ENCODE measurements at places on chromosomes 13 and 19. TPM values are rescaled to one million over a fixed set of nuclear protein-coding genes. Genes with fewer than 3 reads are reported as not detected.

The TNNI3 gene
- not detected for total RNA-seq

The CRX gene
- total RNA-seq: not detected

DNA sequence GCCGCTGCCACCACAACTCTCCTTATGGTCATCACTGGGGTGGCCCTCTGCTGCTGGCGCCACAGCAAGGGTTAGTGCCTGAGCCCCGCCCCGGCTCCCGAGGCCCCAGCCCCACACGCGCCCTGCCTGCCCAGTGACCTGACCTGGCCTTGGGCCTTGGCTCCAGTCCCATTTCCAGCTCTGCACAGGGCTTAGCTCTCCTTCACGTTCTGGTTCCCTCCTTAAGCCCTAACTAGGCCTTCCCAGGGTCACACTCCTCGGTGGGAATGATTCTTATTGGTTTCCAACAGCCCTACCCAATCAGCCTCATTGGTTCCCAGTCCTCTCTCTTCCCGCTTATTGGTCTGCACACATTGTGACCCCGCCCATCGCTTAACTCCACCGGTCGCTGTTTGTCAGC, 5.8 kb downstream of the KIRREL2 start:
- no peak for DNase-seq

GRCh38 chr13:46716821-46717220, 80.1 kb downstream of the ESD start:
- DNase-seq: no peak

DNA sequence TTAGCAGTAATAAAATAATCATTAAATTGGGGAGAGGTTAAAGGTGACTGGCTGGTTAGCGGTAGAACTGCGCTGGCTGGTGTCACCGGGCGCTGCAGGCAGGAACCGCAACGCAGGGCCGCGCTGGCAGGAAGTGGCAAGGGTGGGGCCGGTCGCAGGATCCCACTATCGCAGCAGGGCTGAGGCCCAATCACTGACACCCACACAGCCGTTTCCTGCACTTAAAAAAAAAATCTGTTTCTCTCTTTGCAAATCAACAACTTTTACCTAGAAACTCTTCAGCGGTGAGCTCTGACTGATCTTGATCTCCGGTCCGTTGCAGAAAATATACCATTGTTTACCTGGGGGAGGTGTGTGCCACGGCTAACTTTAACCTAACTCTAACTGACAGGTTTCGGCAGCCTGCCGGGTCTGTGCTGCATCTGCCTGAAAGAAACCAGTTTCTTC, 46.9 kb downstream of the KLF2 start:
- peak; percentile 81 for DNase-seq

GRCh38 chr13:41709511-41709910, 251.4 kb downstream of the VWA8 start:
- DNase-seq: no peak

DNA sequence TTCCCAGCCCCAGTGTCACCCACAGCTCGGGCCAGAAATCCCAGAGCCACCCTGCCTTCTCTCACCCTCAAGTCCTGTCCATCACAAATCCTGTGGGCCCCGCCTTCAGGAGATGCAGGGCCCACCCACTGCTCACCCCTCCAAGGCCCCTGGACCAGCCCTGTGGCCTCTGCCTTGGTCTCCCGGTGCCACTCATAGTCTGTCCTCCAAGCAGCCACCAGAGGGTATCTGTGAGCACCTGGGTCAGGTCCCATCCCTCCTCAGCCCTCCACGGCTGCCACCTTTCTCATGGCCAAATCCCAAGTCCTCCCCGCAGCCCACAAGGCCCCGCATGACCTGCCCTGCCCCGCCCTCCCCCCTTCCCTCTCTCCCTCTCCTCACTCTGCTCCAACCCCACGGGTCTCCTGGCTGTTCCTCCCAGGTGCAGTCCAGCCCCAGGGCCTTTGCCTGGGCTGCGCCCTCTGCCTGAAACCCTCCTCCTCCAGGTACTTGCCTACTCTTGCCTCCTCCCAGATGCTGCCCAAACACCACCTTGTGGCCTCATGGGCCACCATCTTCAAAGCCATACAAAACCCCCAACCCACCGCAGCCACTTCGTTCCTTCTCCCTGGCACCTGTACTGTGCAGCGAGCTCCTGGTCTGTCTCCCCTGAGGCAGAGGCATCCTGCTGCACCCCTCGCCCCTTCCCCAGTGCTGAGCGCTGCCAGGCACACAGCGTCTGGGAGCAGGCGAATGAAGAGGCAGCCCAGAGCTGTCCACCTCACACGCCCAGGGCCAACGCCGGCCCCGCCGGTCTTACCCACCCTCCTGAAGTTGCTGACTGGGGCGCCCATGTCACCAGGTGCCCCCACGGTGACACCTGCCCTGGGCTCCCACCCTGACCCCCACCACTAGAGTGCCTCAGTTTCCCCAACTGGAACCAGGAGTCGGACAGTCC, 13.2 kb upstream of the UQCR11 start:
- DNase-seq: peak; percentile 37

- DNase-seq: no peak
These were observed 24.3 kb upstream of the DCUN1D2 start for GRCh38 chr13:113514847-113515246.

DNA sequence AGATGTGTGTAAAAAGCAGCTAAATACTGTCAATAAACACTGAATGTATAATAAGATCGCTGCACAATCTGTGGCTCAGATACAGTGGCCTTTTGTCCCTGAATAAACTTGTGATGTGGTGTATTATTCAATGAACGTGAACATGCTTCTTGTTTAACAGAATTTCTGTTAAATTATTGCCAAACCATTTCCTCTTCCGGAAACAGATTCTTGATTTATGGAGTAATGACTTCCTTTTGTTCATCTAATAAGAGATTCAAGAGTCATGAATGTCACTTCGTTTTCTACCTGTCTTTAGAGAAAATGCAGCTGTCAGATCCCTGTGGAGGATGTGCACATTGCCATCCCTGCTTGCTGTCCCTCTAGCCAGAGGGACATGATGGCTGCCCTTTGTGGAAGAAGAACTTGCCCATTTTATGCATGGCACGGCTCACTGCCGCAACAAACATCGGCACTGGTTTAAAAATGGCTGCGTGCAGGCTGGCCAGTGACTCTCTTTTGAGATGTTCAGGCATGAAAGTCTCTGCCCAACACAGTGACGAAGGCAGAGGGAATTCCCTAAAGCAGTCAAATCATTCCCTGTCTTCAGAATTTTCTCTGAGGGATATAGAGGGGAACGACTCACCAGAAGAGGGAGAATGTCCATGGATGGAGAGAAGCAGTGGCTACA, 3.1 kb upstream of the TNFSF13B start:
- DNase-seq: peak; percentile 67

DNA sequence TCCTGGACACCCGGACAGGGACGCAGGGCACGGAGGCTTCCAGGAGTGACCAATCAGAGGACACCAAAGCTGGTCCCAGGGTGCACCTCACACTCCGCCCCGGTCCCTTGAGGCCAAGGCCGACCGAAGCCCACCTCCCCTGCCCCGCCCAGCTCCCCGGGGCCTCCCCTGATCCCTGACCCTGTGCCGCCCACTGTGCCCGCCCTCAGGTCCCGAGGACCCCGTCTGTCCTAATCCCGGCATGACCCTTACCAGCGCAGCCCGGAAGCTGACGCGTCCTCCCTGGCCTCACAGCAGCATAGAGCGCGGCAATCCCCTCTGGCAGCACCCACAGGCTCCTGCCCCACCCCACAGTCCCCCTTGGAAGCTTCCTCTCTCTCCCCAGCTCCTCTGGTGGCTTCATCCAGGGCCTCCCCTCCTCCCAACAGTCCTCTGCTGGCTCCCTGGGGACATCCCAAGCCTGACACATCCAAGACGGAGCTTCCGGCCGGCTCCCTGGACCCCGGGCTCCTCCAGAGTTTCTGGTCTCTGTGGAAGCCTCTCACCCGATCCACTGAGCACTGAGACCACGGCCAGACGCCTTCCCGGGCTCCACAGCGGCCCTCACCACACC, 7.4 kb upstream of the CDC34 start:
- no peak for DNase-seq

The ZFR2 gene
- total RNA-seq: under 0.01 TPM

GRCh38 chr19:49581007-49581508, at the start of gene PRRG2:
TSS of gene PRRG2 (plus strand) at chr19:49581316. CDS start at chr19:49583220, 1,904 bp downstream.
- no peak for DNase-seq

- no peak for DNase-seq
These were observed 1.3 kb downstream of the FBN3 start for GRCh38 chr19:8148088-8148409.

DNA sequence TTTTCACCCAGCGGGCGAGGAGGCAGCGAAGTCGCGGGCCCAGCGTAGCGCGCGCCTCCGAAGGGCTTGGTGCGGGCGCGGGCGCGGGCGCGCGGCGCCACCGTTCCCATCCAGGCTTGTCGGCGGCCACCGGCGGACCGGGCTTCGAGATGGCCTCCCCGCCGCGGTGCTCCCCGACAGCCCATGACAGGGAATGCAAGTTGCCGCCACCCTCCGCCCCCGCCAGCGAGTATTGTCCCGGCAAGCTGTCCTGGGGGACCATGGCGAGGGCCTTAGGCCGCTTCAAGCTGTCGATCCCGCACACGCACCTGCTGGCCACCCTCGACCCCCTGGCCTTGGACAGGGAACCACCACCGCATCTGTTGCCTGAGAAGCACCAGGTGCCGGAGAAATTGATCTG, at the start of gene WDR88:
Gene WDR88 (plus strand): TSS at position 94 of the 400 bp plus-strand sequence. CDS start 56 bp downstream, at position 150.
- no peak for DNase-seq

DNA sequence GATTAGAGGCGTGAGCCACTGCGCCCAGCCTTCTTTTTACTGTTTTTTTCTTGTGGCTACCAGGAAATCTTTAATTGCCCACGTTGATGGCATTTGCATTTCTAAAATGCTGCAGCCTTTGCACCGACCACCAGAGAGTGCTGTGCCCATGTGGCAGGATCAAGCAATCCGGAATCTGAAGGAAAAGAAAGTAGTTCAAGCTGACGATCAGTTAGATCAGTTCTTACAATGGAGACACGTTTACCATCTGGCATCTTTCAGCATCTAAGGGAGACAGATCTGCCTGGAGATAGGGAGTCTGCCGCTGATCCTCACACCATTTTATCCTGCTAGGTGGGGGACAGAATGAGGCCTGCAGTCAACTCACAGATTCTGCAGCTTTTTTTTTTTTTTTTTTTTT, 19.9 kb downstream of the TINCR start:
- DNase-seq: peak; percentile 68

The SELENOV gene
- not detected for total RNA-seq

GRCh38 chr19:39157275-39157996, 31.9 kb downstream of the PAK4 start:
- no peak for DNase-seq

DNA sequence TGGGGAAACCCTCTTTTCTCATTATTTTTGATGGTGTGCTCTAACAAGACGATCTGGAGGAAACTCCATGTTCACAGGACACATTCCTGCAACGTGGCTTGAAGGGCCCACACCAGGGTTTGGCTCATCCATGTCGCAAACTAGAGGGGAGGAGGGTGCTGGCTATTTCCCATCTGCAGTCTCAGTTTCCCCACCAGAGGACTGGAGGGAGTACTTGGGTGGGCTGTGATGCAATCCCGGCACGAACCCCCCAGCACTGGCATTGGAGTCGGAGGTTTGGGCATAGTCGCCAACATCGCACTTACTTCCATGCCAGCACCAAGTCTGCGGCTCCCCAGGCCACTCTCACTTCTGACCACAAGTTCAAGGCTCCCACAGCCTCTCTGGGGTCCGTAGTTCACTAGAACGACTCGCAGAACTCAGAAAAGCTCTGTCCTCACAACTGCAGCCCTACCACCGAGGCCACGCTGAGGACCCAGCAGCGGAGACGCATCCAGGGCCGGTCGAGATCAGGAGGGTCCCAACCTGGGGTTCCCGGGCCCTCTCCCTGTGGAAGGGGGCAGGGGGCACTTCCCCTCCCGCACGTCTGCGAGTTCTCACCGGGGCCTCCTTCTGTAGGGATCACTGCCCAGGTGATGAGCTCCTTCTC, 165.6 kb upstream of the SOX1 start:
- no peak for DNase-seq

- no peak for DNase-seq
These were observed 3.2 kb upstream of the ZNF441 start for GRCh38 chr19:11763611-11764010.

GRCh38 chr19:4557971-4558941, 1.2 kb downstream of the SEMA6B start:
- no peak for DNase-seq

All from hematopoietic multipotent progenitor cell (in vitro differentiated cells).